BE2C (cell line): ENCODE measurements at places on chromosomes 13 and 19.

DNA sequence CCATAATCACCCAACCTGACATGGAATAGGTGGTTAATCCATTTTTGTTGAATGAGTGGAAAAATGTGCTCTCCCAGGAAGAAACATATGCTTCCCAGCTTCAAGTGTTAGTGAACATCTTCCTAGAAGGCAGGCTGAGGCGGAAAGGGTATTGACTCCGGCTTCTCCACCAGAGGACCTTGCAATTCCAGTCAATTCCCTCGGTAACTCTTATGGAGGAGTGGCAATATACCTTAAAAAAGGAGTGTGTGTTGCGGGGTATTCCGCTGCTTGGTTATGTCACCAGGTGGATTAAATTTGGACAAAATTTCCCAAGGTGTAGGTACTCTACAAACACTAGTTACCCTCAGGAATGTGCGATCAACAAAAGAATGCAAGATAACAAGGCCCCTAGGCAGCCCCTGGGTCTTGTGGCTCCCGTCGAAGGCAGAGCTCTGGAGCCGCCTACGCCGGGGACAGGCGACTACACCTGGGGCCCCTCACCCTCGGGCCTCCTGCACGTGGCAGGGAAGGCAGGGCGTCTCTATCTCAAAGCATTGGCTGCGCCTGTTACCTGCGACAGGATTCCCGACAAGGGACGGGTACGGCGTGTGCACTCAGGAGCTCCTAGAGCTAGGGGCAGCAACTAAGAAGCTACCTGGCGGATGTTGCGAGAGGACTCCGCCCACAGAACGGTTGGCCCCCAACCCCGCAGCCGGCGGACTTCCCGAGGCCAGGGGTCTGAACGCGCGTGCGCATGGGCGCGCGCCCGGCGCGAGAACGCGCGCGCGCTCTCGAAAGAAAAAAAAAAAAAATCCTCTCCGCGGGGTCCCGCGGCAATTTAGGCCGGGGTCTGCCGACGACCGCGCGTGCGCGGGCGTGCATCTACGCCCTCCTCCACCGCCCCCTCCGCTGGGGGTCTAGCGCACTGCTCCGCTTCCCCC, at the start of gene WDR87:
TSS of gene WDR87 (minus strand) at position 649 of the 923 bp plus-strand sequence. CDS start 8,355 bp downstream, outside the sequence.
- DNase-seq, result no peak

GRCh38 chr13:95137096-95137495, 164.2 kb downstream of the ABCC4 start:
- no peak for DNase-seq

DNA sequence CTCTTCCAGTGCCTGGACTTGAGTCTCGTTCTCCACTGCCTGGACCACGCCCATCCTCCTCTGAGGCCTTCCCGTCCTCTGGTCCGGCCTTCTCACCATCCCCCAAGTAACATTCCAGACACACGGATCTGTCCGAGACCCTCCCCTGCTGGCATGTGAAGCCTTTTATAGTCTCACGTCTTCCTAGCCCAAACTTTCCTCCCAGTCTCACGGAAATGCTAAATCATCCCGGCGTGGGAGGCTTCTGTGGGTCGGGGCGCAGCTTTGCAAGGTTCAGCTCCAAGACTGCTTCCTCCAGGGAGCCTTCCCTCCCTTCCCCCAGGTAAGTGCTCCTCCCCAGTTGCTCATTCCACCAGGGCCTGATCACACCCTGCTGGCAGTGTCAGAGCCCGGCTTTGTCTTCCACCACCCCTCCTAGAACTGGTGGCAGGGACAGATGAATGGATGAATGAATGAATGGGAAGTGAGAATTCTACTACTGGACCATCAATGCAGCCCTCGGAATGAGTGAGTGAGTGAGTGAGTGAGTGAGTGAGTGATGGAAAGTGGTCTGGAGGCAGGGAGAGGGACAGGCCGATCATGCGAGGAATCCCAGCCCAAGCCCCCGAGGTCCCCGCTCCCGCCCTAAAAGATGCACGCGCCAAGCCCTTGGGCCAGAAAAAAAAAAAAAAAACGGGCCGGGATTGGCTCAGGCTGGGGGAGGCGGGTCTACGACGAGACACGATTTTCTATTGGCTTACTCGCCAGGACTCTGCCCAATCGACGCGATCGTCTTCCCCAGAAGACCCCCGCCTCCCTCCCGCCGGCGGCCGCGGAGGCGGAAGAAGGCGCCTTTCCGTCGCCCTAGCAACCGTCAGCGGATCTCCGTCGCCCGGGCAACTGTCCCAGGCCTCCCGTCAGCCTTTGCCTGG, 9.3 kb downstream of the EPHX3 start:
- peak; percentile 97 for DNase-seq

DNA sequence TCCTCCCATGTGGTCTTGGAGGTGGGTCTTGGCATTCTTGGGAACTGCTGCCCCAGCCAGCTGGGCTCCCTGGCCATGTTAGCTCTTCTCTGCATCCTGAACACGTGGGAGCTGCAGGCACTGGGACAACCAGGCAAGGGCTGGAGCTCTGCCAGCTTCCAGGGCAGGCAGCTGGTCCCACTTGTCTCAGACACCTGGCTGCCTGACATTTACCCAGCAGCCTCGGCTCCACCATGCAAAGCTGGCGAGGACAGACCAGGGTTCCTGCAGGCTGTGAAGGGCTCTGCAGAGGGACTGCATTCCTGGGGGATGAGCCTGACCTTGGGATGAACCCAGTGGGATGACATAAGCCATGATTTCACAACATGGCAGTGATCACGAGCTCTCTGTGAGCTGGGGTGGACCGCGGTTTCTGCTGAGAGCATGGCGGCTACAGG, 99.0 kb upstream of the TSHZ3 start:
- DNase-seq, result peak; percentile 83

GRCh38 chr13:68993154-68993553, 1114.5 kb upstream of the ATXN8OS start:
- no peak for DNase-seq

DNA sequence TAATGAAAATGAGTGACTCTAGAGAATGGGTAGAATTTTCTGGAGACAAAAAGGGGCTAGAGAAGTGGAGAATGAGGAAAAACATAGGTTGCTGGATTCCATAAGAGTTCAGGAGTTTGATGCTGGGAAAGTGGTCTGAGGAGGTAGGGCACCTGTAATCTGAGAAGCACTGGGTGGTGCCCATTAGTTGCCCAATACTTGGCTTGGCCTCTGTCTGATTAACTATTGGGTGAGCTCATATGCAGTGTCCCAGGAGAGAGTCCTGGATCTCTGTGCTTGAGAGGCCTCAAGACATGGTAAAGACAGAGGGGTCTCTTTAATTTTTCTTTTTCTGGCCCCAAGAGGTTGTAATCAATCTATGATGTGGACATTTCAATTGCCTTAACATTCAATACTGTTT, 390.1 kb downstream of the TDRD3 start:
- DNase-seq, result no peak

DNA sequence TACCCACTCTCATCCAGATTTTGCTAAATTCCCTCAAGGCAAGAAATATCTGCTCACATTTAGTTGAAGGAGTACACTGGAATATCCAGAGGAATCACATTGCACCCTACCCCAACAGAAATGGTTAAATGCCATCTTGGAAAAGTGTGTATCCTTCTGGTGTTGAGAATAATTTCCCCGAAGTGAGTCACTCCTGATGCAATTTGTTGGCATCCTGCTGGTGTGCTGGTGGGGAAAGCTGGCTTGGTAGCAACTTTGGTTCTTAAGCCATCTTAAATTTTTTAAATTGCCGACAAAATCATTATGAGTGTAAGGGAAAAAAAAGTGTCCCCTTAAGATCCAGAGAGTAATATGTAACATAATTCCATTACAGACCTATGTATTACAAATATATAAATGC, 337.3 kb upstream of the DACH1 start:
- no peak for DNase-seq

DNA sequence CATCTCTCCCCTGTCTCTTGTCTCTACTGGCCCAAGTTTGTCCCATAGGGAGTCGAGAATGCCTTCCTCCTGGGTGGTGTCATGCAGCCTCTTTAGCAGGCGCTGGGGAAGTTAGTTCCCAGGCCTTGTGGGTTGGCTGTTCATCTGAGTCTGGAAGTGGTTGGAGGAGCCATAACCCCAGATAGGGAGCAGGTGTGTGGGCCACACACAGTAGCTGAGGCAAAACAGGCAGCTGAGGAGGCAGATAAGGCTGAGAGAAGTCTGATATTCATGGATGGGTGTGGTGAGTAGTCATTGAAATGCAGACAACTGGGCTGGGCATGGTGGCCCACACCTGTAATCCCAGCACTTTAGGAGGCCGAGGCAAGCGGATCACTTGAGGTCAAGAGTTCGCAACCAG, 40.9 kb upstream of the KPNA3 start:
- DNase-seq, result no peak

DNA sequence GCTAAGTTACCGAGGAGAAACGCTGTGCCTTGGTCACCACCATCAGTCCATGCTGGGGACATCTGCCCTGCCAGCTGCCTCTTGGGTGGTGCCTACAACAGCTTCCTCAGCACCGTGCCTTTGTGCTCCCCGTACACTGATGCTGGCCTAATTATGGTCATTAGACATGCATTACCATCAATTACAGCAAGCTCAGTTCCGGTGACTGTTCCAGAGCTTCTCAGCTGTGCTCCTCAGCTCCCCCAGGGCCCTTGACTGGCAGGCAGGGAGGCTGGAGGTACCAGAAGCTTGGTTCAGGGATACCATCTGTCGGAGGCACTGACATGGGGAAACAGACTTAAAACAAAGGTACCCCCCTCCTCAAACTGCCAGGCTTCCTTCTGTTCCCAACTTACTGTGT, 40.2 kb downstream of the CILP2 start:
- peak; percentile 34 for DNase-seq

- DNase-seq, result no peak
Measured at GRCh38 chr19:15431396-15432017, 12.7 kb upstream of the AKAP8L start.

DNA sequence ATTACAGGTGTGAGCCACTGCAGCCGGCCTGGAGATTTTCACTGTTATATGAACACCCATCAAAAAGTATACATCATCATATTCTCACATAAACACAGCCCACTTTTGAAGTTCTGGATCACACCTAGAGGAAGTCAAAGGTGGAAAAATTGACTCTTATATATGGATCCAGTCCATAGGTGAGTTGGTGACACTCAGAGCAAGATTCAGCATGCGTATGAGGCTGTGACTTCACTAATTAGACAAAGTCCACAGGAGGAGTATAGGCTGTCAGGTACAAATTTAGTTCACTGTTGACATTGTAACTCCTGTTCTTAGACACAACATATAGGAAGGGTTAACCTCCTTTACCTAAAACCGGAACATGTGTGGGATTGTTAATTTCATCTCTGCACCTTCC, 31.4 kb upstream of the ZNF254 start:
- no peak for DNase-seq

- peak; percentile 72 for DNase-seq
Measured at GRCh38 chr19:5112681-5113575, 144.0 kb downstream of the KDM4B start.

GRCh38 chr13:112530861-112531260, 57.1 kb downstream of the TUBGCP3 start:
- DNase-seq, result no peak

DNA sequence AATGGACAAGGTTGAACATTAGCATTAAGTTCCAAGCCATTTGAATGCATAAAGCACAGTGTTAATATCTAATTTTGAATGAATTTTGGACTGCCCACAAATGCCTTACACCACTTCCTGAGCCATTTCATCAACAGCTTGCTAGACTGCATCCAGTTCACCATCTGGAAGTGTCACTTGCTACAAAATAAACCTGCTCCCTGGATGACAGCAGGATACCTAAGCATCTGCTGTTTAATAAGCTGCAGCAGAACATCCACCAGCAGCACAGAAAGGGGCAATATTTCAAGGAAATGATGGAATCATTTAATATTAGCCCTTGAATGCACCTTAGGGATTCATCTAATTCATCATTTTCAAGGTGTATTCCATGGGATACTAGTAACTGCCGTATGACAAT, 76.6 kb upstream of the PCDH9 start:
- no peak for DNase-seq

DNA sequence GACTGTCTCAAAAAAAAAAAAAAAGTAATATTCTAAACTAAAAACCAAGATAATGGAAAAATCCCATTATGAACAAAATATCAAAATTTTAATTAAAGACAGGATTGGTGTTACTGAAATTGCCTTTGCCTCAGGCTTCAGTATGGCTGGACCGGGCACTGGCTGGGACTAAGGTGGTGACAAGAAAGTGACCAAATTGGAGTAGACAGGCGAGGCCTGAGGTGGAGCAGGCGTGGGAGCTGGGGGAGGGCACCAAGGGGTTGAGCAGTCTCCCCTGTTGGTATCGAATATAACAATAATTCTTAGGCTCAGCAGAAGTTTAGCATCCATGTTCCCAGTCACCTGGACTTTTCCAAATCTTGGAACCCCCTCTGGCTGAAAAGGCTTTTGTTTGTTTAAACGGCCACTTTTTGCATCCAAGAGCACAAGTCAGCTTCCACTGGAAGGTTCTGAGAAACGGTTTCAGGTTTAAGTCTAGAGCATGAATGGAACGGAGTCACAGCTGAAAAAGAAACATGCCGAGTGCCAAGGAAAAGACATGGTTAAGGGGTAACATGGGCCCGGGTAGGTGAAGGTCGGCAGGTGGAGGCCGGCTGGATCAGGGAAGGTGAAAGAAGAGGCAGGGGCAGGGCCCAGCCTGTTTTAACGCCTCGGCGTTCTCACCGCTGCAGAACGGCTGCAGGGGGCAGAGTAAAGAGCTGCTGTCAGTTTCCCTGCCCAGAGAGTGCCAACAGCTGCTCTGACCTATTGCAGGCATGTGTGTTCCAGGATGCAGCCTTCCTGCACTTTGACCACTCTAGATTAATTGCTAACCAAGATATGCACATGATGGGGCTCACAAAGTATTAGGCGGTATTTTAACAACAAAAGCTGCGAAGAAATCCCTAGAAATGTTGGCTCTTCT, 104.4 kb downstream of the TM9SF2 start:
- DNase-seq, result peak; percentile 34

GRCh38 chr13:26950546-26950945, 190.0 kb upstream of the GPR12 start:
- DNase-seq, result no peak

GRCh38 chr13:50078231-50078894, 63.1 kb downstream of the KCNRG start:
- DNase-seq, result no peak

DNA sequence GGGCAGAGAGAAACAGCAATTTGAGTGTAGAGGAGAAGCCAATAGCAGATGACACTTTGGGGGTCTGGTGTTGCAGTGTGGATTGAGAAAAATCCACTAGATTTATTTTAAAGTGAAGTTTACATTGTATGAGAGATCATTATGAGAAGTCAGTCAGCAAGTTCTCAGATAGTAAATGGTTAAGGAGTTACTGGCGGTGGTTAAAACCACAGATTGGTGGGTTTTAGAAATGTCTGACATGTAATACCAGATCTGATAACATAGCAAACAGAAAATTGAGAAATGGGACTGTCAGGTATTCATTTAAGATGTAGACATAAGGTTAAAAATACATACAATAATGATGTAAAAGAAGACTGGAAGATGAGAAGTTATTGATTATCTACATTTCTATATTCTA, 7.2 kb downstream of the ABHD13 start:
- no peak for DNase-seq
